GM06990 (cell line): ENCODE measurements at places on chromosomes 5 and 9.

DNA sequence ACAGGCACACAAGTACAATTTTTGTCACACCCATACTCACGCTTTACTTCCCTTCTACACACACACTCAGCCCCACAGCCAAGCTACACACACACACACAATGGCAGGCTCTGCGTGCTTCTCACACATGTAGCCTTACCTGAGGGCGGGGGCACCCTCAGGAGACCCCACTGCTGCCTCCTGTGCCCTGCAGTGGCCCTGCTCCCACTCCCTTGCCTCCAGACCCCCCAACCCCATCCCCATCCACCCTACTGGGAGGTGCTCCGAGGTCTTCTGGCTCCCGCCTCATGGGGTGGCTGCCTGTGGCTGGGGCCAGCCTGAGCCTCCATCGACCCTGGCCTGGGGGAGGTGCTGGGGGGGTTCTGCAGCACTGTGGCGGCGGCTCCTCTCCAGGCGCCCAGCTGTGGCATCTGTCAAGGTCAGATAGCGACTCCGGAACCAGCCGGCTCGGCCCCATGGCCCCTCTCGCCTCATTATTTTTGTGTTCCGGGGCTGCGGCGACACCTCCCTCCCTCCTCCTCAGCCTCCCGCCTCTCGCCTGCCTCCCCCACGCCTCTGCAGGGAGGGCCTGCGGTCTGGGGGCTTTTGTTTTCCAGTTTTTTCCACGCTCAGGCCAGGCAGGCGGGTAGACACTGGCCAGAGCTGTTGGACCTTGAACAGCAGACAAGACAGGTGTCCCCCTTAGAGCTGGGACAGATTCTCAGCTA, 21.7 kb downstream of the CXXC5 start:
- no peak for DNase-seq

DNA sequence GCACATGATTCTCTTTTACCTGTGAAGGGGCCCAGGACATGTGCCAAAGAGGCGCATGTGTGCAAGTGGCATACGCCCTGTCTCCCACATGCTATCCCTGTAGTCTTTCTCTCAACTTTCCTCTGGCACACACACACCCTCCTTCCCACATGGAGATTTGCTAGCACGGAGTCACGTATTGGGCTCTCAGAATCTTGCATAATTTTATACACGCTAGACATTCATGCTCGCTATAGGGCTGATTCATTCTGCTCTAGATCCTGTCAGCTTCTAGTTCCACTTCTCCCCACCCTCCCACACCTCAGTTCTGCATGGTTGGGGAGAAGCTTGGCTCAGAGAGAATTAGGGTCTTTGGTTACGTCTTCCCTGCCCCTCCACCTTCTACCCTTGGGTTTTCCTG, 72.8 kb downstream of the CD180 start:
- DNase-seq, result no peak

- DNase-seq, result no peak
Measured at GRCh38 chr5:148374690-148375360, 8.9 kb upstream of the FBXO38 start.

DNA sequence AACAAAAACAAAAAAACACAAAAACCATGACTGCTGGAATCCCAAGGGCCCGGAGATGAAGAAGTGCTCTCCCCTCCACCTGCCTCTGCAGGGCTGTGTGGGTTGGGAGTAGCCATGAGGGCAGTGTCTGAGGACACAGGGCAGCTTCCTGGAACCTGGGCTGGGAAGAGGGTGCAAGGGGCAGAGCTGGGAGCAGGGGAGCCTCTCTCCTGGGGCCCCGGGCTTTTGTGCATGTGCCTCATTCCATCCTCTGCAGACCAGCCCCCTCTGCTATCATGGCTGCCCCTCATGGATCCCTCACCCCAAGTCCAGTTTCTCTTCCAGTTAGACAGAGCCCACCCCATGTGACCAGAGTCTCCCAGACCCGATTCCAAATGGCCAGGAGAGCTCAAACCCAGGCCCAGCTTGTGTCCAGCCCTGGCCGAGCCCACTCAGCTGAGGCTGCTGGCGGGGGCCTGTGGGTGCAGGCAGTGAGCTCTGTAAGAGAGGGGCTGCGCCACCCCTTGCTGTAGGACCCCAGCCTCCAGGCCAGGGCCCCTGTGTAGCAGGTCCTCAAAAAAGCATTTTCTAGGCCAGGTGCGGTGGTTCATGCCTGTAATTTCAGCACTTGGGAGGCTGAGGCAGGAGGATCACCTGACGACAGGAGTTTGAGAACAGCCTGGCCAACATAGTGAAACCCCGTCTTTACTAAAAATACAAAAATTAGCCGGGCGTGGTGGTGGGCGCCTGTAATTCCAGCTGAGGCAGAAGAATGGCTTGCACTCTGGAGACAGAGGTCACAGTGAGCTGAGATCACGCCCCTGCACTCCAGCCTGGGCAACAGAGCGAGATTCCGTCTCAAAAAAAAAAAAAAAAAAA, 44.5 kb downstream of the PLPP7 start:
- no peak for DNase-seq

DNA sequence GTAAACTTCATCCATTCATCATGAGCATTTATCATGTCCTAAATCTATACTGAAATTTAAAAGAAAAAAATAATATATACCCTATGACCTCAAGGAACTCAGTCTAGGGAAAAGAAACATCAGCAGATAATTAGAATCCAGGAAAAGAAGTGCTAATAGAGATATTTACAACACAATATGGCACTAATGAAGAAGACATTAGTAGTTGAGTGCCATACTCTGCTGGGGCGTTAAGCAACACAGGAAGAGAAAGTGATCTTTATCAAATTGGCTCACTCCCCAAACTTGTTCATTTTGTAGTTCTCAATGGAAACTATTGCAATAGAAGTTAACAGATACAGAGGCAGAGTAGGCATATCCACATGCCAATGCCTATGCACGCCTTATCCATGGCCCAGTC, 27.5 kb downstream of the GABRA6 start:
- DNase-seq, result no peak
